Activated naive CD8-positive, alpha-beta T cell treated with anti-CD3 and anti-CD28 coated beads, Interleukin-2, amount 50 U/mL, for 24 hours (primary cell): ENCODE measurements at places on chromosomes 2 and 18.

DNA sequence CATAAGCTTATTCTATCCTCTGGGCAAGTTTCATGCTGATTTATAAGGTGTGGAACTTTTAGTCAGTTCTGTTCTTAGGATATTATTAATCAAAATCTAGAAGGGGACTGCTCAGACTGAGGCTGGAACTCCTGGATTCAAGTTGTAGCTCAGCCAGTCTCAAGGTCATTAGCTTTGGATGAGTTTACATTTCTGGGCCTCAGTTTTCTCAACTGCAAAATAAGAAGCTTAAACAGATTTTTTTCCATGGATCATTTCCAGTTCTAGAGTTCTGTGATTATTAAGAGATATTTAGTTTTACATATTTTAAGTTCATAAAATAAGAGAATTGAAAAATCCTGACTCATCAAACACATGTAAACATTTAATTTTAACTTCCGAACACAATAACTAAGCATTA is 442.5 kb upstream of the PKDCC start:
- H3K27ac ChIP-seq = no peak overlapping the region
- no peaks in the 10 kb centered on the region for H3K27me3 ChIP-seq
- no peak overlapping the region for H3K4me3 ChIP-seq
- no peaks in the 10 kb centered on the region for H3K4me1 ChIP-seq
- DNase-seq = no peak
- no peaks in the 10 kb centered on the region for H3K36me3 ChIP-seq

GRCh38 chr2:199458009-199458805 is 468 bp upstream of the SATB2 start:
- peak; percentile 30 for DNase-seq
- peaks cover 57% of the 10 kb centered on the region for H3K27me3 ChIP-seq
- H3K36me3 ChIP-seq = peaks cover 2% of the 10 kb centered on the region
- H3K4me3 ChIP-seq = peak overlapping the region; percentile 58
- peaks cover 33% of the 10 kb centered on the region for H3K4me1 ChIP-seq

GRCh38 chr18:31508781-31509180 is 10.8 kb downstream of the DSG2 start:
- no peaks in the 10 kb centered on the region for H3K4me1 ChIP-seq
- H3K4me3 ChIP-seq = no peak overlapping the region
- no peaks in the 10 kb centered on the region for H3K36me3 ChIP-seq
- peaks cover 4% of the 10 kb centered on the region for H3K27me3 ChIP-seq
- no peak for DNase-seq
- H3K27ac ChIP-seq = no peak overlapping the region

DNA sequence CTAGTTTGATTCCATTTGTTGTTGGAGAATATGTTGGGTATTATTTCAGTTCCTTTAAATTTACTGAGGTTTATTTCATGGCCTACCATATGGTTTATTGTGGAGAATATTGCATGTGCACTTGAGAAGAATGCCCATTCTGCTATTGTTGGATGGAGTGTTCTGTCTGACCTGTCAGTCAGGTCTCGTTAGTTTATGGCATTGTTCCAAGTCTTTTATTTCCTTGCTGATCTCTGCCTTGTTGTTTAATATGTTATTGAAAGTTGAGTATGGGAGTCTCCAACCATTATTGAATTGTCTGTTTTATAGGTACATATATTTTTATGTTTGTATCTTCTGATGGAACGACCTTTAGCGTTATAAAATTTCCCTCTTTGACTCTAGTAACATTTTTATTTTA is 86.3 kb downstream of the PTPN4 start:
- peaks cover 29% of the 10 kb centered on the region for H3K36me3 ChIP-seq
- no peak for DNase-seq
- H3K27me3 ChIP-seq = no peaks in the 10 kb centered on the region
- no peak overlapping the region for H3K4me3 ChIP-seq

- no peaks in the 10 kb centered on the region for H3K27me3 ChIP-seq
- no peaks in the 10 kb centered on the region for H3K4me1 ChIP-seq
- no peak overlapping the region for H3K27ac ChIP-seq
These were observed 90.6 kb downstream of the VRK2 start for GRCh38 chr2:58137221-58137620.

- no peak for DNase-seq
- no peak overlapping the region for H3K4me3 ChIP-seq
- H3K27me3 ChIP-seq = peaks cover 3% of the 10 kb centered on the region
- peaks cover 2% of the 10 kb centered on the region for H3K4me1 ChIP-seq
- no peak overlapping the region for H3K27ac ChIP-seq
- no peaks in the 10 kb centered on the region for H3K36me3 ChIP-seq
These were observed 120.5 kb upstream of the HS6ST1 start for GRCh38 chr2:128439031-128439790.

DNA sequence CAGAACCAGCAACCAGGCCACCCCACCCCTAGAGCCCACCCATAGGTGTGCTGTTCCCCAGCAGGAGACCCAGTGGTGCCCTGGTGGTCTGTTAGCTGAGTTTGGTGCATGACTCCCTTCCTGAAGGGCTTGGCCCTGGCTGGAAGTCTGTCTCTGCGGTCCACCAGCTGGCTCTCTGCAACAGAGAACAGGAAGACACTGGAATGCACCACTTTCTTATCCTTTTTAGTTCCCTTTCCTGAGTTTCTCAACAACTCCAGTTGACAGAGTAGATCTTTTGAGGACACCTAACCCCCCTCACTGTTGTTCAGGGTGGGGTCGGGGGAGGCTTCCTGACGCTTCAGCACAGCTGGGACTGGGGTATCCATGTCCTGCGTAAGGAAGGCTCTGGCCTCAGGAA is 11.9 kb upstream of the RPL37A start:
- H3K4me1 ChIP-seq = no peaks in the 10 kb centered on the region
- no peak overlapping the region for H3K4me3 ChIP-seq
- no peak overlapping the region for H3K27ac ChIP-seq
- H3K27me3 ChIP-seq = no peaks in the 10 kb centered on the region
- DNase-seq = no peak
- H3K36me3 ChIP-seq = peaks cover 4% of the 10 kb centered on the region

GRCh38 chr2:176848844-176849243 is 363.8 kb upstream of the HNRNPA3 start:
- no peaks in the 10 kb centered on the region for H3K27me3 ChIP-seq
- H3K36me3 ChIP-seq = no peaks in the 10 kb centered on the region
- no peak overlapping the region for H3K4me3 ChIP-seq
- DNase-seq = no peak
- H3K4me1 ChIP-seq = peaks cover 22% of the 10 kb centered on the region
- no peak overlapping the region for H3K27ac ChIP-seq

DNA sequence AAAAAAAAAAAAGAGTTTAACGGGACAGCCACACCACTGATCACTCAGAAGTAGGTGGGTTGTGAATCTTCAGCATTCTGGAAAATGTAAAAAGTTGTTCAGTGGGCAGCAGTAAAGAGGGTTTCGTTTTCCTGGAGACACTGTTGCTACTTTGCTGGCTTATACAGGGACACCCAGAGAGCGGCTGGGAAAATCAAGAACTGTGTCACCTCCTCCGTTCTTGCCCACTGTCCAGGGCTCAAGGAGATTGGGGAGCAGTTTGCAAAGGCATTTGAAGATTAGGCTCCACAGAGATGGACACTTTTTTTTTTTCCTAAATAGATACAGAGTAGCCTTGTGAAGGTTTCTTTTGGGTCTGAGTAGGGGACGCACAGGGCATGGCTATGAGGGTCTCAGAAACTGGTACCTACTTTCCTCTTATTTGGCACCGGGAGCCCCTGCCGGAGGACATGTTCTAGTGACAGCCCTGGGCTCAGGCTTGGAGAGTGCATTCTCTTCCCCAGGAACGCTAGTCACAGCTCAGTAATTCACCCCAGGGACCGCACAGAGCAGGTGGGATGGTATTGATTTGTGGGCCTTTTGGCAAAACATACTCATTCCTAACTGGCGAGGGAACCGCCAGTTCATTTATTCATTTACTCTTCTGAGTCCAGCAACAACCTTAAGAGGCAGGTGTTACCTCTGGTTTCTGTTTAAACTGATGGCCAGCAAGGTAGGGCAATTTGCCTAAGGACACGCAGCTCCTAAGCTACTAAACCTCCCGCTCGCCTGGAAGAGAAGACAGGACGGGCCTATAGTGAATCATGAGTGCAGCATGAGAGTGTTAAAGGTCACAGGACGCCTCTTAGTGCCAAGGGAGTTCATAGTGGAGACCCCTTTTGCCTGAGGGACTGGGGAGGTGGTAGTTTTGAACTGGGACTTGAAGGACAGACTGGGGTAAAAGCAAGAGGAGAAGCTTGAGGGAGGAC is 53.1 kb downstream of the HPCAL1 start:
- DNase-seq = no peak
- peak overlapping the region; percentile 23 for H3K27ac ChIP-seq
- no peak overlapping the region for H3K4me3 ChIP-seq
- no peaks in the 10 kb centered on the region for H3K27me3 ChIP-seq
- peaks cover 6% of the 10 kb centered on the region for H3K36me3 ChIP-seq

- no peak overlapping the region for H3K4me3 ChIP-seq
- DNase-seq = no peak
- no peak overlapping the region for H3K27ac ChIP-seq
- no peaks in the 10 kb centered on the region for H3K36me3 ChIP-seq
These were observed 98.2 kb downstream of the TANC1 start for GRCh38 chr2:159066541-159067156.
